ENCODE measurements at places on chromosomes 4 and X.

GRCh38 chrX:132270699-132271098 is 51.5 kb upstream of the RAP2C start:
- DNase-seq = peak; percentile 3

DNA sequence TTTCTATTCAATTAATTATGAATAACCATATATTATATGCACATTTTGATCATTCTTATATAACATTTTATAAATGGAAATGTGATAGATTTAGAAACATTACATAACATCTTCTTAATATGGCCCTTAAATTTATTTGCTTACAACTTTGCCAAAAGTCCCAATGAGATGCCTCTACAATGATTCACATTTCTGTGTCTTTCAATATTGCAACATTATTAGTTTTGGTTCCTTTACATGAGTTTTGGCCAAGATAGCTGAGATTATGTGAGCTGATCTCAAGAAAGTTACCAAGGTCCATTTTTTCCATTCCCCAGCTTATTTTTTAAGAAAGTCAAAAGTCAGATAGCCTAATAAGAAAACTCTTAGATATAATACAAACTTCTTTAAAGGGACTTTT is 361.2 kb downstream of the PCDH7 start:
- no peak for DNase-seq

GRCh38 chrX:103356130-103356798 is at the start of gene TCEAL9:
Gene TCEAL9 (plus strand): TSS chrX:103356506. CDS start chrX:103357685, 1,179 bp downstream.
- peak; percentile 53 for DNase-seq

DNA sequence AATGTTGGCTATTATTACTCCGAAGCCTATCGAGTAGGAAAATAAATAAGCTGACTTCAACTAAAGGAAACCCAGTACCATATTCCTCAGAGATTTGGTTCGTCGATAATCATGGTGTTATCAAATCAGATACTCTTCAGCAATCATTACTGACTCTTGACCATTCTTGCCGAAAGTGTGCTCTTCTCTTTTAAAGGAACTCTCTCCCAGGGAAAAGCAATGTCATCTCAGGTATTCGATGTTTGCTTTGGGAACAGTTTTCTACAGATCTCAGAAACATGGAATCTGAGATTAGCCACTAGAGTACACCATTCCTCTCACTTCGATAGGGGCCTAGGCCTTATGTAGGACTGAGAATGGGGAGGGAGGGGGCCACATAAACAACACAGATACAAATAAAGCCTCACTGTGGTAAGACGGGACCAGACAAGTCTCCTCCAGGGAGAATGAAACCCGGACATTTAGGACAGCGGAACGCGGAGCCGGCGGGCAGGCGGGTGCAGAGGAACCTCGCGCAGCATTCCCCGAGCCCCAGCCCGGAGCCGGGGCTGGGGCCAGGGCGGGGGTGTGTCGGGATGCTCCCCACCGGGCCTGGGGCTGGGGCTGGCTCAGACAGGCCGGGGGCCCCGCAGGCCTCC is 581 bp downstream of the DNAJB14 start:
- no peak for DNase-seq

DNA sequence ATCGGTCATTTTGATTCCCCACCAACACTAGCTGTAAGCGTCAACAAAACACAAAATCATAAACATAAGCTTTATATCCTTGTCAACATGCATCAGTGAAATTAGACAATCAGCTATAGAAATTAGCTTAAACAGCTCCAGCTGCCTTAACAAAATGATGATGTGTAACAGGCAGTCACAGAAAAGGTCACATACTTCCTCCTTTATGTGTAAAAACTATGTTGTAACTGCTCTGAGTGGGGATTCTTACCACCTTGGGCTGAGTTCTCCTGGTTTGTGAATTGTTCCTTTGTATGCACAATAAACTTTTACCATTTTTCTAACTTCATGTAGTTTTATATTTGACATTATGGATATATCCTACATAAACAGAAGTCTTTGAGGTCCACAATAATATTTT is 73.9 kb upstream of the MAP9 start:
- DNase-seq = no peak
